ENCODE measurements at places on chromosomes 13 and 19. TPM values are rescaled to one million over a fixed set of nuclear protein-coding genes. Genes with fewer than 3 reads are reported as not detected.
A peak's percentile ranks its signal among the peaks of the same experiment; 100 is the strongest.

DNA sequence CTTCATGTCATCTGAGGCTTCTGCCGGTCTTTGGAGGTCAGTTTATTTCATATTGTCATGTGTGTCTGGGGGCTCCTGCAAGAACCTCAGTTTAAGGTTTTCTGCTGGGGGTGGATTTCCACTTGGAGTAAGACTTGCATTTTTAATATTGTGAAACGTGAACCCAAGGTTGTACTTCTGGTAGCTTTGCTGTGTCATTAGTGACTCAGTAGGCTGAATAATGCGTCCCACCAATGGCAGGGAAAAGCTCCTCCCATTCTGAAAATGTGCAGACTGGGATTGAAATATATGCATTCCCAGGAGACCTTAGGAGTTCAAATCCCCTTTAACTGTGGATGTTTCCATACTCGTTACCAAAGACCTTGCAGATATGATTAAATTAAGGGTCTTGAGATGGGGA lies 46.2 kb downstream of the ING1 start:
- DNase-seq = no peak

GRCh38 chr13:83733293-83733692 lies 149.0 kb downstream of the SLITRK1 start:
- no peak for DNase-seq

DNA sequence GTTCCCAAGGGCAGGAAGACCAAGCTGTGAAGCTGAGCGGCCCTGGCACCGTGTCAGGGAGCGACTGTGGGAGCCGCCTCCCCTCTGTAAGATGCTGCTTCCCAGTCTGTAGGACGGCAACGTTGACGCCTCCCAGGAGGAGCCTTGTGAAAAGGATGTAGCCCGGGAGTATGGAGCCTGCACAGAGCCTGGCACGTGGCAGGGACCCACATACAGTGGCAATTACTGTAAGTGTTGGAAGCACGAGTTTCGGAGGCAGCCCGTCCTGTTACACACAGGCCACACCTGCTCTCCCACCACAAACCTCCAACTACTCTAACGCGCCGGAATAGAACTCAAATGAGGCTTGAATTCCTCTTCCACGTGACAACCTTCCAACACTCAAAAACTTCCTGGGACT lies 6.6 kb downstream of the RAB20 start:
- no peak for DNase-seq

DNA sequence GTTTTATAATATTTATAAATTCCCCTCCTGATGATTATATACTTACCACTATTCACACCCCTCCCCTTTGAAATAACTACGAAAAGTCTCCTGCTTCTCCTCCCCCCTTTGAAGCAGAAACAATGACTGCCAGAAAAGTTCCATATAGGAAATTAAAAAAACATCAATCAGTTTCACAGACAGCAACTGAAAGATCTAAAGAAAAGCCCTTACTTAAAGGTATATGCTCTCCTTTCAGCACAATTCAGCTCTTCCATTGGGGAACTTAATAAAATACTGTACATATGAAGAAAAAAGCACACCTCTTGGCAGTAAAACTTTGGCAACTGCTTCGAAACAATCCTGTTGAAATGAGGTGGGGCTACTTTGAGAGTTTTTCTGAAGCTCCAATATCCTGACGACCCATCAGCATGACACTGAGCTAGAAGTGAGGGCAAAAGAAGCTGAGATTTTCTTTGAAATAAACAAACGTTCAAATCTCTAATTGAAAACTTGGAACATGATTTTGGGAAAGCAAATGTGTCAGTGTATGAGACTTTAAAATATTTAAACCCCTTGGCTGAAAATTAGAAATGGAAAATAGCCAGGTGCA lies 147.6 kb upstream of the RXFP2 start:
- DNase-seq = no peak

DNA sequence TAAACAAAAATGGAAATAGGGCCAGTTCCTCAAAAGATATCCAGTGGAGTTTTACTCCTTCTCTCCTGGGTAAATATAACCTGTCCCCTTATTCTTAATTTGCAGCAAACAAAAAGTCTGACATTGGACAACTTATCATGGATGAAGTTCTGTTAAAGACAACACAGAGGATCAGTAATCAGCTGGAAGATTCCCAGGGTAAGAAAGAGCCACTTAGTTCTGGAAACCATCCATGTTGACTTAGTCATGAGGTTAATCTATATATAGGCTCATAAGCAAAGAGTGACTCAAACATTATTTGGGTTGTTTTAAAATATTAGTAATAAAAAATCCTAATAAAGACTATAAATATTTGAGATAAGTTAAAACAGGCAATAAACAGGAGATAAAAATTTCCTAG lies 40.5 kb upstream of the EBPL start:
- no peak for DNase-seq

- DNase-seq = no peak
Measured at GRCh38 chr13:27624071-27624470, 2.4 kb downstream of the POLR1D start.

GRCh38 chr19:34364830-34365462 lies at the start of gene GPI:
Gene GPI (plus strand): TSS chr19:34365196. CDS start chr19:34365267, 71 bp downstream.
- DNase-seq = peak; percentile 89

- no peak for DNase-seq
Measured at GRCh38 chr19:1064661-1065605, 2.0 kb upstream of the ARHGAP45 start.

- no peak for DNase-seq
Measured at GRCh38 chr19:4038057-4038456, 28.6 kb downstream of the ZBTB7A start.

TNFRSF19 gene
- total RNA-seq = 93.2 TPM

C2CD4C gene
- total RNA-seq = 3.1 TPM

Measured in lower leg skin (tissue), 4 donors.